ENCODE measurements at places on chromosomes 2 and 18. TPM values are rescaled to one million over a fixed set of nuclear protein-coding genes. Genes with fewer than 3 reads are reported as not detected.

DNA sequence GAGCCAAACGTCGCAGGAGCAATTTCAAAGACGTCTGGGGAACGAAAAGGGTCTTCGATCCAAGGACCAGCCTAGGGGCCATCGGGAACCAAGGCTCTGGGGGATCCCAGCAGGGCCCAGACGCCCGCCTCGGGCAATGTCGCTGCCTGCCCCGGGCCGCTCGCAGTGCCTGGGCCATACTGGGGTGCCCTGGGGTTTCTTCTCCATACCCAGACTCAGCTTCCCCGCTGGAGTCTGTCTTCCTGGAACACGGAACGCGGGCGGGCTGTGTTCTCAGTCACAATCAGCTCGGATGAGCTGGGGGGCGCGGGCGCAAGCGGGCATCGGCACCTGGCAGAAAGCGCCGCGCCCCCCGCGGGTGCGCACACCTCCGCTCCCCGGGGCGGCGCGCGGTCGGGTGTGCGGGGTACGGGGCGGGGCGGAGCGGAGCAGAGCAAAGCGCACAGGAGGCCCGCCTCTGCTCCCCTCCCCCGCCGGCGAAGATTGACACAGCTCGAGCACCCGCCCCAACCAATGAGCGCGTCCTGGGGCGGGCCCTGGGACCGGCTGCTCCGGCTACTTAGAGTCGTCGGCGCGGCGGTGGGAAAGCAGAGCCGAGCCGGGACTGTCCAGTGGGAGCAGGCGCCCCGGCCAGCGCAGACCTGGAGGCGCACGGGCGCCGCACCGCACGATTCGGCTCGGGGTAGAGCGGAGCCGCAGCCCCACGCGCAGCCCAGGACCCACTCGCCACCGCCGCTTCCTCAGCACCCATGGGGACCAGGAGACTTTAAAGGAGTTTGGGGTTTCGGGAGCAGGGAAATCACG lies at the start of gene LRATD1:
Gene LRATD1 (plus strand): TSS at position 585 of the 804 bp plus-strand sequence. CDS start 1,263 bp downstream, outside the sequence.
- peak; percentile 93 for DNase-seq

DNA sequence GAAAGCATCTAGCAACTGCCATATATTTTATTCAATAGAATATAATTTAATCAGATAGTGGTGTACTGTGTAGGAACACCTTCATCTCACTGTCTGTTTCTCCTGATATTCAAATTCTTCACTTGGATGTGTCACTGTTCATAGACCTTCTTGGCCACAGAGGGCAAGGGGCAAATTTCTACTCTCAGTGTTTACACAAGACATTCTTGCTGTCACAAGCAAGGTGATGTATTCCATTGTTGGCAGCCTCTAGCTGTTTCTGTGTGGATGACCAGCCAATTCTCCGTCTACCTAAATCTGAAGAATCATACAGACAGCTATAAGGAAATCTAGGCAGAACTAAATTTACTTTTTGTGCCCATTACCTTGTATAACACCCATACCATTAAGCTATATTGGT lies 948.3 kb downstream of the CNTNAP5 start:
- no peak for DNase-seq

GRCh38 chr18:48777026-48777743 lies 173.6 kb downstream of the SMAD7 start:
- DNase-seq = peak; percentile 77

DNA sequence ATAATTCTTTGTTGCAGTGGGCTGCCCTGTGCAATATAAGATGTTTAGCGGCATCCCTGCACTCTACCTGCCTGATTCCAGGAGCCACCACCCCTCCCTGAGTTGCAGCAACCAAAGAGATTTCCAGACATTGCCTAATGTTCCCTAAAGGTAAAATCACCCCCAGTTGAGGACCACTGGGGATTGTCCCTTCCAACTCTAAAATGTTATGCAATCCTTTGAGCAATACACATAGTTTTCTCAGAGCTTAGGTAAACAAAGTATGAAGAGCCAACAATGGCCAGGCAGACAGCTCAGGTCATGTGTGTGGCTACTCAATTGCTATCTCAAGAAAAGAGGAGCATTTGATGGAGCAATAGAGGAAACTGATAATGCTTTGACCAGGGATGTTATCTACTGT lies 87.0 kb downstream of the XDH start:
- DNase-seq = no peak

- no peak for DNase-seq
These were observed 218.3 kb upstream of the POU3F3 start for GRCh38 chr2:104635608-104636007.

DNA sequence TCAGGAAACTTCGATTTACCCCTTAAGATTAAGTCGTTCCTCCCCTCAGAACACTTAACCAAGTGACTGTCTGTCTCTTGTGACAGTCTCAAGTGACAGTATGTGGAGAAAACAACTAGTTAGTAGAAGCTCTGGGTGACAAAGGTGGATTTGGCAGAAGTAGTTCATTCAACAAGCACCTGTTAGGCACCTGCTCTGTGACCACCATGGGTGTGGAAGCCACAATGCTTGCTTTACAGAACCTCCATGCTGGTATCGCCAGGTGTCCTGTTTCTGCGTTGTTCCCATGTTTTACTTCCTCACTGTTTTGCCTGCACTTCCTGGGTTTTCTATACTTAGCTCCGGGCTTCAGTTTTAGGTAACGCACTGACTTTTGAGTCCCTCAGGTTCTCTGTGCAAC lies 337.4 kb upstream of the DCC start:
- no peak for DNase-seq

DNA sequence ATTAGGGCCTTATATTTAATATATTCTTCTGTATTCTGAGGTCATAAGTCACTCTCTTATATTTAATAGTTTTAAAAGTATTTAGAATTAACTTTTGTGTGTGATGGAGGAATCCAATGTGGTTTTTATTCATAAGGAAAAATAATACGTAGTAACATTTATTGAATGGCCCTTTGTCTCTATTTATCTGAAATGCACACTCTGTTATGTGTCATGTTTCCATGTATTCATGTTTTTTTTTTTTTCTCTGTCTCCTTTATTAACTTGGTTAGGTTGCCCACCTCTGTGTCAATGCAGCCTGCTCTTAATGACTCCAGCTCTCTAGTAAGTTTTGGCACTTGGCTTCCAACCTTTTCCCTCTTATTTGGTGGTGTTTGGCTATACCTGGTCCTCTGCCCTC lies 33.8 kb downstream of the RNF144A start:
- DNase-seq = no peak

DNA sequence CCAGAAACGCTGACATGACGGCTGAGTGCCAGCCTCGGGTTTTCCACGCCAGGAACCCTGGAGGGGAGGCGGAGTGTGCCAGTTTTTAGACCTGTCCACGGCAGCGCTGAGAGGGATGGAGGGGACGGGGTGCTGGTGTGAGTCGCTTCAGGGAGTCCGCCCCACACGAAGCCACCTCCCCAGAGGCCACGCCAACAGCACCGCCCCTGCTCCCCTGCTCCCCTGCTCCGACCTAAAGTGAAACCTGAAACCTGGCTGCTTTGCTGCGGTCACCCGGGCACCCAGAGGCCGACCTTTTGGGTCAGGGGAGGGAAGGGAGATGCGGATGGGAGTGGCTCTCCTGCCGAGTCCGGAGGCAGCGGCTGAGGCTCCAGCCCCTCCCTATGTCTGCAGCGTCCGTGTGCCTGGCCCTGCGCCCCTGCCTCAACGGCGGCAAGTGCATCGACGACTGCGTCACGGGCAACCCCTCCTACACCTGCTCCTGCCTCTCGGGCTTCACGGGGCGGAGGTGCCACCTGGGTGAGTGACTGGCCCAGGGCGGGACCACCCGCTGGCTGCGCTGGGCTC lies 38.1 kb downstream of the SNED1 start:
- DNase-seq = peak; percentile 61

DNA sequence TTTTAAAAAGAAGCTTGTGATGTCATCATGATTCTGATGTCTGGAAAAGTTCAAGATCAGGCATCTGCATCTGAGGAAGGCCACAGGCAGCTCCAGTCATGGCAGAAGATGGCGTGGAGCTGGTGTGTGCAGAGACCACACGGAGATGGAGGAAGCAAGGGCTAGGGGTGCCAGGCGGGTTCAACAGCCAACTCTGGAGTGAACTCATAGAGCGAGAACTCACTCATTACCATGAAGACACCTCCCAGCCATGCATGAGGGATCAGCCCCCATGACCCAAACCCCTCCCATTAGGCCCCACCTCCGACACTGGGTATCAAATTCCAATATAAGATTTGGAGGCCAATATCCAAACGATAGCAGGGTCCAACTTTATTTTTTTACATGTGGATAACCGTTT lies 61.6 kb downstream of the KCNG2 start:
- DNase-seq = no peak

DNA sequence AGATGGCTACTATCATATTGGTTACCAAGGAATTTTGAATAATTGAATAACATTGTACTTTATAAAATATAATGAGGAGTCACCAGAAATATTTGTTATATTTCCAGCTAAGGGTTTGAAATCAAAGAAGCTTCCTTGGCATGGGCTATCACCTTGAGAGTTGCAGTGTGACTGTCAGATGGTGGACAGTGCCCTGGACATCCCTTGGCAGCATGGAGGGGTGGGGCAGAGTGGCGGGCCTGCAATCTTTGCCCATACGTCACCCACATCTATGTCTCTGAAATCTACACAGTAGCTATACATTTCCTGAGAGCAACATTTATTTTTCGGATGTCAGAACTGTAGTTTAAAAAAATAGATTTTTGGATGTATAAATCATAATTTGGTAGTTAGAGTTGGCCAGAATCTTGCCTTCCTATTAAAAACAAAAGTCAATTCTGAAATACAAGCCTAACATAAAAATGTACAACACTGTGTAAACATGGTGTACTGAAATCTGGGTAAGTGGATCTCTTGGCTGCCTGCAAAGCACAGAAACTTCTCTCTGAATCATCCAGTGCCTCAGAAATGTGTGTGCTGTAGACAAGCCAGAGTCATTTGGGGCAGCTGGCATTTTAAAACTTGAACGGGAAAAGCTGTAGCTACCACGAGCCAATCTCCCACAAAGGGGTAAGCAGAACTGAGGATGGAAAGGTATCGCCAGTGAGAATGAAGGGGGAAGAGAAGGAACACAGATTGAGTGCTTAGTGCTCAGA lies 124.2 kb upstream of the ARHGAP28 start:
- DNase-seq = no peak

SP3 gene
- total RNA-seq = 67.9 TPM

KCNIP3 gene
- total RNA-seq = 12.2 TPM

CCBE1 gene
- total RNA-seq = 61.1 TPM

TMEM200C gene
- total RNA-seq = 0.55 TPM

ACYP2 gene
- 32.0 TPM for total RNA-seq

INHA gene
- total RNA-seq = not detected

SIX3 gene
- not detected for total RNA-seq

KIAA2012 gene
- total RNA-seq = 0.83 TPM

IL18R1 gene
- 3.6 TPM for total RNA-seq

REG1B gene
- not detected for total RNA-seq

All from sigmoid colon (tissue), 7 donors.